Naive thymus-derived CD8-positive, alpha-beta T cell (primary cell): ENCODE measurements at places on chromosomes 12 and 14. TPM values are rescaled to one million over a fixed set of nuclear protein-coding genes. Genes with fewer than 3 reads are reported as not detected.

KIF26A gene
- 0.11 TPM for total RNA-seq

SERPINA9 gene
- not detected for total RNA-seq

PRB2 gene
- not detected for total RNA-seq

PLEK2 gene
- 1.3 TPM for total RNA-seq

LRRIQ1 gene
- total RNA-seq = not detected

ADCY6 gene
- total RNA-seq = not detected

FOXA1 gene
- not detected for total RNA-seq

TC2N gene
- total RNA-seq = 298 TPM

IRF2BPL gene
- 24.6 TPM for total RNA-seq

ZC2HC1C gene
- total RNA-seq = 0.70 TPM

WSCD2 gene
- total RNA-seq = not detected
